Effector memory CD4-positive, alpha-beta T cell (primary cell): ENCODE measurements at places on chromosomes 13 and 19.
A peak's percentile ranks its signal among the peaks of the same experiment; 100 is the strongest.

- no peak for DNase-seq
Observed at GRCh38 chr13:22596171-22596863, 584.5 kb upstream of the SGCG start.

DNA sequence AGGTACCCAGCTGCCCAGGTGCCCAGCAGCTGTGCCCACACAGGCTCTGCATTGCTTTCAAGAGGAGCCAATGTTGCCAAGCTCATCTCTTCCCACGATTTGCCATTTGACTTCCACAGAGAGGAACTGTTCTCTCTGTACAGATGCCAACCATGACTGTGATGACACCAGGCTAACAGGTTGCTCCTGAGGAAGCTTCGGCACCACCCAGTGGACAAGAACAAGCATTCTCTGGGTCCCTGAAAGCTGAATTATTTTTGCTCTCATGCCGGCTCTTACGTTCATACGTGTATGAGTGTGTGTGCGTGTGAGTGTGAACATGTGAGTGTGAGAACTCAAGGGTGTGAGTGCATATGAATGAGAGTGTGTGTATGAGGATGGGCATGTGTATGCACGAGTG, 535.2 kb downstream of the LIG4 start:
- DNase-seq = no peak

GRCh38 chr19:51084505-51084904, 1.8 kb upstream of the KLK14 start:
- DNase-seq = no peak

GRCh38 chr19:19224150-19224851, 12.5 kb downstream of the NCAN start:
- no peak for DNase-seq

- peak; percentile 91 for DNase-seq
Observed at GRCh38 chr19:45467456-45468158, at the start of gene FOSB. Gene FOSB (plus strand): TSS chr19:45467996. CDS start chr19:45468587, 591 bp downstream.
